ENCODE measurements at places on chromosomes 16 and 17.

DNA sequence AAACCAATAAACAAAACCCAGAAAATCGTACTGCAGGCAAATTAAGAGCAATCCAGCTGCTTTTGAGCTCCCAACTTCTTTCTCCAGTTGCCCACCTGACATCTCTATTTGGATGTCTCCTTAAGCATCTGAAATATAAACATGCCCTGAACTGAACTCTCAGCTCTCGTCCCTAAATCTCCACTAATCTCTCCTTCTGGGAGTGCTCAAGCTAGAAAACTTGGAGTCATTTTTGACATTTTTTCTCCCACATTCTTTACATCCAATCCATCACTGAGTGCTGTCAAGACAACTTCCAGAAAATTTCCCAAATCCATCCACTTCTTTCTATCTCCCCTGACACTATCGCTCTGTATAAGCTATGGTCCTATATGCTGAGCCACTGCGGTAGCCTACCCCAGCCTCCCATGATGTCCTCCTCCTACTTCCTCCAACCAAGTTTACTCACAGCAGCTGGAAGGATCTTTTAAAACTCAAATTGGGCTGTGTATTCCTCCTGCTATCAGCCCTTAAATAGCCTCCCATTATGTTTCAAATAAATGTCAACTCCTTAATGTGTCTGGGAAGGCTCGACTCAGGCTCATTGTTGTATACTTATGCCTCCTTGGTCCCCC, 53.1 kb downstream of the HS3ST3B1 start:
- no peak for DNase-seq

- DNase-seq, result no peak
Observed at GRCh38 chr17:54307351-54307750, 484.6 kb downstream of the KIF2B start.

DNA sequence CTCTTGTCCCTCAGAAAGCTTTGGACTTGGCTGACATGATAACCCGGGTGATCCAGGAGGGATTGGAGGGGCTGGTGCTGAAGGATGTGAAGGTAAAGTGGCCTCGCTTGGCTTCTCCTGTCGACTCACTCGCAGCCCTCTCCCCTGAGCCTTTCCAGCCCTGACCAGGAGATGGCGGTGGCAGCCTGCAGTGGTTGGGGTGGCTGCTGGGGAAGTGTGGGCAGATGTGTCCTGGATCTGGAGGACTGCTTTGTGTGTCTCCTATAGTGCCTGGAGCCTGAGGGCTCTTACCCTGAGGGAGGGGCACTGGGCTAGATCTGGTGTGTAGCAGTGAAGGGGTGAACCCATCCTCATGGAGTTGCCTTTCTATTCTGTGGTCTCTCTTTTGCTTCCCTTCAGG, 17.9 kb downstream of the LIG3 start:
- DNase-seq, result peak; percentile 79

GRCh38 chr17:34811561-34811960, 149.7 kb downstream of the CCT6B start:
- DNase-seq, result no peak

- DNase-seq, result no peak
Observed at GRCh38 chr17:37714897-37715296, 30.0 kb downstream of the HNF1B start.

DNA sequence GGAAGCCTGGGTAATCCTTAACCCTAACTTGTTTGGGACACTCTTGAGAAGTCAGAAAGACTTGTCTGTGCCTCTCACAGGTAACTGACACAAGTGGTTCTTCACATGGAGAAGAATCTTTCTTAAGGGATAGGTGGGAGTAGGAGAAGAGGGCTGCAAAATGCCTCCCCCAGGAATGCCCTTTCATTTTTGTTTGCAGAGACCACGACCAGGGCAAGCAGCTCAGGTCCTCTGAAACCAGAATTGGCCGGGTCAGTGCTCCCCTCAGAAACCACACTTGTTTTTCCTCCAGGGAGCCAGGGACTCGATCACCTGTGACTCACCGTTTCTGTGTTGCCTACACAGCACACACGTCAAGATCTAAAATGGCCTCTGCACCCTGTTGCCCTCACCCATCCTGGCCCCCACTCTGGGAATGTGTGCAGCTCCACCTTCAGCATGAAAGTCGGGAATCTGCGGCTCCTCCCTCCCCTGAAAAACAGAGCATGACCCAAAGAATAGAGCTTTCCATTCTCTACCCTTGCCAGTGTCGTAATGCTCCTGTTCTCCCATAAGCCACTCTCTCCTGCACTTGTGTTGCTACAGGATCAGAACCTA, 36.1 kb downstream of the HNF1B start:
- DNase-seq, result no peak

- no peak for DNase-seq
Observed at GRCh38 chr17:70336411-70336810, 167.1 kb downstream of the KCNJ2 start.

- DNase-seq, result no peak
Observed at GRCh38 chr17:50117202-50118051, 12.5 kb downstream of the SAMD14 start.

DNA sequence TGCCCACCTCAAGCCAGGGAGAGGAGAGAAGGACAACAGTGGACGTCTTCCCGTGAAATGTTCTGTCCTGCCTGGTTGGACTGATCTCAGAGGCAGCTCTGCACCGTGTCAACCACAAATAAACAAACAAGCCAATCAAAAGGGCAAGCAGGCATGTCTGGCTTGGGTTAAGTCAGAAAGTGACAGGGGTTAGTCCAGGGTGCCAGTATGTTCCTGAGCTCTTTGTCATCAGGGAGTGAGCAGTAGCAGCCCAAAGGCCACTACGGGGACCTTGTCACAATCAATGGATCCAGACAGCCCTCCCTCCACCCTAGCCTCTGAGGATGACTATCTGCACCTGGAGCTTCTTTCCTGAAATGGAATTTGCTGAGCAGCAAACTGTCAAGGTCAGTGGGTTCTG, 35.0 kb downstream of the CNGB1 start:
- no peak for DNase-seq

GRCh38 chr17:8386841-8387240, 3.8 kb upstream of the RPL26 start:
- no peak for DNase-seq

DNA sequence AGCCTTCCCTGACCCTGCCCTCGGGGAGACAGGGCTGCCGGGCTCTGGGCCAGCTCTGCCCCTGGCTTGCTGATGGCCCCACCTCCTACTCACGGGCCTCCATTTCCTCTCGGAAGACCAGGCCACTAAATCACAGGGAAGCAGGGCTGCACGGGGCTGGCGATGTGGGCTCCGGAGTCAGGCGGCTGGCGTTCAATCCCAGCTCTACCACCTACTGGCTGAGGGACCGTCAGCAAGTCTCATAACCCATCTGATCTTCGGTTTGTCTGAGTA, 113.4 kb downstream of the AMFR start:
- DNase-seq, result no peak

DNA sequence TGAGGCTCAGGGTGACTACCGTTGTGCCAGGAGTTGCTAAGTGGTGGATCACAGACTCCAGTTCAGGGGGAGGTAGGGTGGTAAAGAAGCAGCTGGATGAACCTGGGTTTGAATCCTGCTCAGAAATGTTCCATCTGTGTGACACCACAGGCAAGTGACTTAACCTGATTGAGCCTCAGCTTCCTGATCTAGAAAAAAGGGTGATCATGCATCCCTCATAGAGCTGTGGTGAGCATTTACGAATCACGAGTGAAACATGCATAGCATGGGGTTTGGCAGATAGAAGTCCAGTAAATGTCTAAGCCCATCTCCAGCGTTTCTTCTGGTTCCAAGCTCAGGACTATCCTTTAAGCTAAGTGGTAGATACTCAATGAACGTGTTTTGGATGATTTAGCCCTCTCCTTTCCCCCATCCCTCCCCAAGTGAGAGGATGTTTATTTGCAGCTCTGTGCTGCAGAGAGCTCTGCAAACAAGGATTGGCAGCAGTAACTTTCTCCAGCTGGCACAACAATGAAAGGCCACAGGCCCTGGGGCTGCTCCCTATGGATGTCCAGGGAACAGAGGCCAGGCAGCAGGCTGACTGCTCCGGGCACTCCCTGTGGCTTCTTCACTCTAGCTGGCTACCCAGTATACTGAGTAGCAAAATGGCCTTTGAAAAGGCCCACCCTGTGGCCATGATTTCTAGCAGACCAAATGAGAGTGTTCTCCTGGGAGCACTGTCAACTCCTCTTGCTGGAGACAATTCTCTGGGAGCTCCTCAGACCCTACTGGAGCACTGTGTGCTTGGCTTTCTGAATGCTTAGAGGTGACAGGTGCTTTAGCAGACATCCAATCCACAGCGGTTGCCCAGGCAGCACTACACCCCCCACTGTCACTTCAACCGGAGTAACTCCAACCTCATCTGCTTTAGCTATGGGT, 21.3 kb downstream of the CA4 start:
- no peak for DNase-seq

DNA sequence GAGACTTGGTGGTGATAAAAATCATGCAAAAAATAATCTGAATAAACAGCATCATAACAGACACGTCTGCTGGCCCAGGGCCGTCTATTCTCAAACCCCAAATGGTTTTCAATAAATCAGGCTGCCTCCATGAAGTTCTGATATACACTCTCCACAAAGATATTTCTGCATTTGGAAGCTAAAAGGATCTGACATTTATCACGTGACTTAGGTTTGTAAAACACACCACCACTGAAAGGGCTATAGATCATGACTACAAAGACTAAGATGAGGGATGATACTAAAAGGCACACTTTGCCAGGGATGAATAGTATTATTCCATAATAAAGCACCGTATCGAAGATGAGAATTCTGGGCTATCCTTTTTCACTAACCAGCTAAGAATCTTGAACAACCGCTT, 67.6 kb upstream of the ADAMTS18 start:
- no peak for DNase-seq

DNA sequence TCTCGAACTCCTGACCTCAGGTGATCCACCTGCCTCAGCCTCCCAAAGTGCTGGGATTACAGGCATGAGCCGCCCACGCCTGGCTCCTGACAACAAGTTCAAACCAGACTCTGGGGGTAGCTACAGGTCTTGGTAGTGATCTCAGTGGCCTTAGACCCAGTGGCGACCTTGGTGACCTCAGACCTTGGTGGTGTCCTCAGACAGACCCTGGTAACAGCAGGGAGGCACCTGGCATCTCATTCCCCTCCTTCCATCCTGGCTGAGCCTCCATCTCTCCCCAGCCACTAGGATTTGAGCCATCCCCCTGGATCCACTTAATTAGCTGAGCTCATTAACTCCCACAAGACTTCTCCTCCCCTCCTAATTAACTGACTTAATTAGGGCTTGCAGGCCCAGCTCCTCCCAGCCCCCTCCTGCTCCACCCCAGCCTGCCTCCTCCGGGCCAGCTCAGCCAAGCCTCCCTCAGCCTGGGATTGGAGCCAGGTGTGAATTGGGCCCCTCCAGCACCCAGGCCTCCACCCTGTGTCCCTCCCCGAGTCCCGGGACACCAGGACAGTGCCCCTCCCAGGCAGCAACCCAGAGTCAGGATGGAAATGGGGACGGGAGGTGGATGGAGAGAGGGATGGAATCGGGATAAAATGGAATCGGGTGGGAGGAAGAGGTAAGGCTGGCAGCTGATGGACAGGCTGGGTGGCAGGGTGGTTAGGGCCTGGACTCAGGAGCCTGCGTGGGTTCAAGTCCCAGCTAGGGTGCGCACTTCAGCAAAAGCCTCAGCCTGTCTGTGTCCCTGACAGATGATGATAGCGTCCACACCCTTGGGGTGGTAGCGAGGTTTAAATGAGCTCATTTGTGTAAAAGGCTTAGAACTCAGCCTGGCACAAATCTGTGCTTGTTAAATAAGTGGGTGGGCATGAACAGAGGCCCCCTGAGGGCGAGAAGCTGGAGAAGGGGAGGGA, 11.2 kb upstream of the SBK1 start:
- no peak for DNase-seq

- no peak for DNase-seq
Observed at GRCh38 chr16:64251742-64252141, 870.1 kb downstream of the CDH11 start.

DNA sequence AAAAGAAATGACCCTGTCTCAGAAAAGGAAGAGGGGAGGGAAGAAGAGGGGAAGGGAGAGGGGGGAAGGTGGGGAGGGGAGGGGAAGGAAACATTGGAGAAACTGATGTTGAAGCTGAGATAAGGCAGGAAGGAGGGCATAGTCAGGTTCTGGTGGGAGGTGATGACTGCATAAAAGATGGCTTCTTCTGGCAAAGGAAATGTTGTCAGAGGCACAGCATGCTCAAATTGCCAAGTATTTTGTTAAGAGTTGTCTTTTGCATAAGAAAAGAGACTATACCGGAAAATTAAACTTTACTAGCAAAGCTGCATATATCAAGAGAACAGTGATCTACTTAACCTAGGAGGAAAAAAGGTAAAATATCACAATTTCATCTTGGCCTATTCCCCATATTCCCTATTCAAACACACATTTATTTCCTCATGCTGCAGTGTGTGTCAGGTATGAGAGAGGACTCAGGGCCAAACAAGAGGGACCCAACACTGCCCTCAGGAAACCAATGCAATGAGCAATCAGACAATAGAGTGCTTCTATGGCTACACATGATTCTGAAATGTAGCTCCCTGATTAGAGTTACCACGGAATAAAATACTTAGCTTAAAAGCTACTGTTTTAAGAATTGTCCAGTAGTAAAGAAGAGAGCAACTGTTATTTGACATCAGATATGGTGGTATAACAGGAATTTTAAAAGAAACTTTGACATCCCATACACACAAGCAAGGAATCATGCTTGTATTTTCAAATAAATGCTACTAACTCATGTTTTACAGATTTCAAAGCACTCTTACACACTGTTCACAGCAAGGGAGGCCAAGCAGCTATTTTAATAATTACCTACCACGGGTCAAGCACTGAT, 80.9 kb downstream of the PARN start:
- no peak for DNase-seq

DNA sequence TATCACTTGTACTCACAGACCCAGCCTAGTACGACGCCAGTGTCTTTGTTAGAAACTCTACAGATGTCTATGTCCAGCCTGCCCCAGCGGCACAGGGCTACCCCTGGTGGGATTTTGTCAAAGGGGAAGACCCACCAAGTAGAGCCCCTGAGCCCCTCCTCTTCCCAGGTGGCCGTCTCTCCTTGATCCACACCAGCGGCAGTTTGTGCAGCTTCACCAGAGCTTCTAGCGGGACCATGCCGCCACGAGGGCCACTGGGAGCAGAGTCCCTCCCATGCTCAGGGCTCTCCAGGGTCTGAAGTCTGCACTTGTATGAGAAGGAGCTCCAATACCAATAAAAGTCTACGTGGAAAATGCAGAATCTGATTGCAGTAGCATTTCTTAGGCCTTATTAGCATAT, 157.1 kb downstream of the RPTOR start:
- no peak for DNase-seq

- no peak for DNase-seq
Observed at GRCh38 chr17:48148854-48149786, 41.6 kb downstream of the SNX11 start.

- DNase-seq, result no peak
Observed at GRCh38 chr17:66980896-66981295, 16.4 kb downstream of the CACNG4 start.

GRCh38 chr16:61277849-61278248, 758.4 kb downstream of the CDH8 start:
- no peak for DNase-seq

DNA sequence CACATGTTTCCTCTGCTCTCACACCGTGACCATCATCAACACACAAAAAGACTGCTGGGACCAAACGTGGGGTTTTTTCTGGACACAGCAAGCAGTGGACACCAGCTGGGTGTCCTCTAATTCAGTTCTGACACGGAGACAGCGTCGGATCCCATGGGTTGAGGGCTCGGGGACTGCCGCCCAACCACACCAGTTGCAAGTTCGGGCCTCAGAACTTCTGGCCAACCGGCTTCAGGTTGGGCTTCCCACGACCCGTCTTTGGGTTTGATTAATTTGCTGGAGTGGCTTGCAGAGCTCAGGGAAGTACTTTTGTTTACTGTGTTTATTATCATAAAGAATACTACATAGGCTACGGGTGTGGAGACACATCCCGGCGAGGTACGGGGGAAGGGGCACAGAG, 97.8 kb downstream of the BANP start:
- DNase-seq, result no peak

All from 8988T (cell line).